ENCODE measurements at places on chromosomes 3 and 15. TPM values are rescaled to one million over a fixed set of nuclear protein-coding genes. Genes with fewer than 3 reads are reported as not detected.

DNA sequence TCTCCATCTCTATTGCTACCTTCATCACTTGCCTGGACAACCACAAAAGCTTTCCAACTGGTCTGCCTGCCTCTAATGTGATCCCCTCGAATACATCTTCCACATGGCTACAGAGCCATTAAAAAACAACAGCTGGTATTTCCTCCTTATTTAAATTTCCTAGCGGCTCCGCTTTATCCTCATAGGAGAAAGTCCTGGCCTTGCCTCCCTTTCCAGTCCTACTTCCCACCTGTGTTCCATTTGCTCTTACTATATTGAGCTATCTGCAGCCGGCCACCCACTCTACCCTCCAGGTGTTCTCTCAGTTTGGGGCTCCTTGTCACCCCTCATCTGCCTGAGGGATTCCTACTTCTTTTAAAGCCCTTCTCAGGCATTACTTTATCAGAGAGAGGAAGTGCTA, 49.7 kb upstream of the TSPAN3 start:
- DNase-seq, result no peak

GRCh38 chr3:32340611-32341365, 50.9 kb upstream of the CMTM7 start:
- DNase-seq, result no peak

DNA sequence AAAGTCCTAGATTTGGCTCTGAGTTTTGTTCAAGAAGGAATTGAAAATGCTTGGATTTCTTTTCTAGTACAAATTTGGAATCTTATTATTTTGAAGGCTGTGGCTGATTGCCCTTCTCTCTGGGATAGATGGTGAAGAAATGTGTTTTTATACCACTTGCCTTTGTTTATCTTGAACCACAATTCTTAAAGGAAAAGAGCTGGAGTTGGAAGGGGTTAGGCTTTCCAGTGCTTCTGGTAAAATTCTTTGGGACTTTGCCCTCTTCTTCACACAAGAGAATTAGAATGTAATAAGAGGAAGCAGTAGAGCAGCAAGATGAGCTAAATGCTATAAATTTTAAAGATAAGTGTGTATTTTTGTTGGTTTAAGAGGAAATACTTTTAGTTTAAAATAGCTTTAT, 65.8 kb downstream of the COL6A5 start:
- DNase-seq, result no peak

DNA sequence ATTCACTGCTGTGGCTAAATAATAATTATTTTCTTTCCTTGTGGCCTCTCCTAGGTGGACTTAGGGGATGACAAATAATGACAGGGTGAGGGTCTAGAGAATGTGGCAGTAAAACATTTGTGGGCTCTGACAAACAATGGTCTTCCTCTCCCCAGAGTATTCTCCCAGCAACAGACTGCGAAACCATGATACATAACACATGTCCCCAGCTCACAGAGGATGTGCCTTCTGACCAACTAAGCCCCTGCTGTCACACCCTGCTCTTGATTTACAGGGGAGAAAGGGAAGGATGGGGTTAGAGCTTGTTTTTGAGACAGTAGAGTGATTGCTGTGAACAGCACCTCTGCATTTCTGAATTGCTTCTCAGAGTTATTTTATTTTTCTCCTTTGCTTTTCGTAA, 116.6 kb upstream of the CTDSPL start:
- DNase-seq, result no peak

- no peak for DNase-seq
Measured at GRCh38 chr15:66770518-66771350, 68.7 kb downstream of the SMAD6 start.

Gene DAZL
- total RNA-seq, result not detected

Gene WDR82
- 33.8 TPM for total RNA-seq

Gene PLA1A
- 4.1 TPM for total RNA-seq

Gene ANKDD1A
- total RNA-seq, result 6.4 TPM
